ENCODE measurements at places on chromosomes 2 and 18.
A peak's percentile ranks its signal among the peaks of the same experiment; 100 is the strongest.

- no peak for DNase-seq
Observed at GRCh38 chr18:386994-387393, 113.5 kb downstream of the COLEC12 start.

DNA sequence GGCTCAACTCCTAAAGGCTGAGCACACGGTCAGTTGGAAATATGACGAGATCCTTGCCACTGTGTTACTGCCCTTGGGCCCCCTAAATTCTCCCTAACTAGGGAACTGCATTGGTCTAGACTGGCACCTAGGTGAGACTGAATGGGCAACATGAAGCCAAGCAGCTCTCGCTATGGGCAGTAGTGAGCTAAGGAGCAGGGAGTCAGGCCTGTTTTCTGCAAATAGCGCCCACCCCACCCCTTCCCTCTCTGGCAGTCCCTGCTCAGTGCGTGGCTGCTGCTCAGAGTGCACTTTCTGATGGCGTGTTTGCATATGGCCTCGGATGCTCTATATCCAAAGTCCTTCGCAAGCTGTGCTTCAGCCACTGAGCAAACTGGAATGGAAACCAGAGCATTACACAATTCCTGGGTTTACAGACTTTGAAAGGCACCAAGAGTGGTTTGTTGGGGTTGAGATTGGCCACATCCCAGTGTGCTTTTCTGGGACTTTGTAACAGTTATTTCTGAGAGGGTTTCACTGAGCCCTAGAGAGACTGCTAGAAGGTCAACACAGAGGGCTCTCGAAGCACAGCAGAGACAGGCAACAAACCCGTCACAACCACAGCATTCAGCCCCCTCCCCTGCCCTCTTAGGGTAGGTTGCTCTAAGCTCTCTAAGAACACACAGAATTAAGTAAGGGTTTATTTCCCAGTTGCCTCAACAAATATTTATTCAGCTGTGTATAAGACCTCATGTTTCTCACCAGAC, 419.9 kb downstream of the STK39 start:
- DNase-seq: no peak

DNA sequence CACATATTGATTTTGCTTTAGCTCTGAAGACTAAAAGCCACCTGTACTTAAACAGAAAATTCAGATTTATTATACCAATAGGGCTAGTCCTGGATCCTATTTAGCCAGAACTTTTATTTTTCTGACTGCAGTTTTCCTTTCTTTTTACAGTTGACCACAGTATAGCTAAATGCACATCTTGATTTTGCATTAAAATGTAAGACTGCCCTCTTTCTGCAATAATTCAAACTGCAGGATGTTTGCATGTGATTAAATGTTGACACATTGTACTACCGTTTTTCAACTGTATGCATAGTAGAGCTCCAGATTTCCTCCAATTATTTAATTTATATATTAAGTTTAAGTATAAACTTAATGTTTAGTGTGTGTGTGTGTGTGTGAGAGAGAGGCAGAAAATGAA, 1262.9 kb downstream of the SUCLG1 start:
- no peak for DNase-seq

DNA sequence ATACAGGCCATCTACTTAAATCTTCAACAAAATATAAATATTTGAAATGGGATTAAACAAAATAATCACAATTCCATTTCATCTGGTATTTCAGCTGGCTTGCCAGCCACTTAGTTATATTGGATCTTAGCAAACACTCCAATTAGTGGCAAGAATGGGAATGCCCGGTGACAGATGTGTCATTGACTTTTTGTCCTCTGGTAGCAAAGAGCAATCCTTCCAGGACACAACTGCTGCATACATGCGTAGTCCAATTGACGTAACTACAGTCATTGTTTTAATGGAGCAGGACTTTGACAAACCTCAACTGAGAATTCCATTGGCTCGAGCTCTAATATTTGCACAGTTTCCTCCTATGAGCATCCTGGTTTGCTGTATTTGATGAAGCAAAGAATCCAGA, 69.9 kb downstream of the RNF152 start:
- DNase-seq: no peak

DNA sequence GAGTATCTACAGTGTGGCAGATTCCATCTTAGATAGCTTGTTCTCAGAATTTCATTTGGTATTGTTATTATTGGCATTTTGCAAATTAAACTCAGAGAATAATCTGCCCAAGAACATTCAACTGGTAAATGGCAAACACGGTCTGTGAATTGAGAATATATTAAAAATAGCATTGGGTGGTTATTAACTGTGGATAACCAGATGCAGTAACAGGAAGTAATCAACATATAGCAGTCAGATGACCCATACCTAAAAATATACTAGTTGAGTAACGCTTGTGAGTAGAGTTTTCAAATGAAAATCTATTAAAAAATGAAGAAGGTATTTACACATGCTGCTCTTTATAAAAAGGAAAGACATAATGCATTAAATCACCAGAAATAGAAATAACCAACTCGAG, 129.5 kb downstream of the ZNF804A start:
- DNase-seq: no peak

- DNase-seq: no peak
Observed at GRCh38 chr2:164574931-164575330, 46.4 kb downstream of the GRB14 start.

DNA sequence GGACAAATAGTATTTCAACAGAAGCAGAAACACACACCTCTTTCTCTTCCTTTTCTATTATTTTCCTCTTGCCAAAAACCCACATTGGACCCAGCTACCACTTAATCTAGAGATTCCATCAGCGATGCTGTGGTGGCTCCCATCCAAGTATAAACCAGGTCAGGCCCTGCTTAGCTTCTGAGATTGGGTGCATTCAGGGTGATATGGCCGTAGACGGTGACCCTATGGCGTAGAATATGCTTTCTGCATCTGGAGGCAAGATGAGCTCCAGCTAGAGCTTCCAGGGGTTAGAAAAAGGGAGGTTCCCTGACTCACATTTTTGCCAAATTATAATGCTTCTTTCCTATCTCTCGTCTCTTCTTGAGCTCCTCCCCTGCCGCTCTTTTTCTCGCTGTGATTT, 66.5 kb downstream of the TNP1 start:
- no peak for DNase-seq

DNA sequence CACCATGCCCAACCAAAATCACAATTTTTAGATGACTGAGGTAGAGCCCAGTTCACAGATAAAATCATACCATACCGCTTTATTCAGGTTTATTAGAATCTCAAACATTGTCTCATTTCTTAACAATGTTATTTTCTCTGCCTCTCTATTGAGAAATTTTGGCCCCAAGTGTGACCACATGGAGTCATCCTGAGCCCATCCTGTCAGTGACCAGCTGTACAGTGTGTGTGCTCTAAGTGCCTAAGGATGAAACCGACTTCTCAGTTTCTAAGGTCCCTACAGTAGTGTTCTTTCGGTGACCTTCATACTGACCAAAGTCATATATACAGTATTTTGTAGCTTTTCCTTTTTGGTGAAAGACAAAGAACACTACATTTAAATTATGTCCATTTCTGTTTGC, 123.7 kb upstream of the MSTN start:
- DNase-seq: no peak

GRCh38 chr2:113711851-113712250, 44.6 kb downstream of the SLC35F5 start:
- DNase-seq: no peak

GRCh38 chr18:11040823-11041656, 108.3 kb downstream of the PIEZO2 start:
- no peak for DNase-seq

- no peak for DNase-seq
Observed at GRCh38 chr2:239957681-239958472, 67.3 kb downstream of the NDUFA10 start.

DNA sequence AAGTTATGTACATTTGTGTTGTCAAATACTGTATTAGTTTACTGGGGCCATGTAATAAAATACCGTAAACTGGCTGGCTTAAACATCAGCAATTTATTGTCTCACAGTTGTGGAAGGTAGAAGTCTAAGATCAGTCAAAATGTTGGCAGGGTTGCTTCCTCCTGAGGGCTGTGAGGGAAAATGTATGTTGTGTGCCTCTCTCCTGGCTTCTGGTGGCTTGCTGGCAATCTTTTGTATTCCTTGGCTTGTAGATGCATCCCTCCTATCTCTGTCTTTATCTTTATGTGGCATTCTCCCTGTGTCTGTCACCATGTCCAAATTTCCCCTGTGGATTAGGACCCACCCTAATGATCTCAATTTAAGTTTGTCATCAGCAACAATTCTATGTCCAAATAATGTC, 37.0 kb upstream of the SLC30A6 start:
- DNase-seq: no peak

- no peak for DNase-seq
Observed at GRCh38 chr2:121247534-121247933, 37.5 kb downstream of the TFCP2L1 start.

DNA sequence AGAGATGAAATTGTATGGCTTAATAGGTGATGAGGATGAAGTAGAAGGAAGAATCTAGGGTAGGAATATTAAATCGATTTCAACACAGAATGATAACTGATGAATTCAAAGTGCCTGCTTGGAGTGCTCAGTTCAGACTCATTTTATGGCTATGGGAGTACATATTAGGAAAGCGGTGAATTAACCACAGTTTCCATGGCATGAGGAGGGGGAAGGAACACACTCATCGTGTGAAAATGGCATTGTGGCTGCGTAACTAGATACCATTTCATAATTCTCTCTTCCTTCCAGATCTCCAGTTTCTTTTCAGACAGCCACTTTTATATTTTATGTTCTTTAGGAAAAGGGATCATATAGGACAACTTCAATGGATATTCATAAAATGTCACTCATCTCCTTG, 232.3 kb upstream of the KCNJ3 start:
- no peak for DNase-seq

GRCh38 chr2:192969055-192969454, 774.3 kb upstream of the TMEFF2 start:
- DNase-seq: no peak

DNA sequence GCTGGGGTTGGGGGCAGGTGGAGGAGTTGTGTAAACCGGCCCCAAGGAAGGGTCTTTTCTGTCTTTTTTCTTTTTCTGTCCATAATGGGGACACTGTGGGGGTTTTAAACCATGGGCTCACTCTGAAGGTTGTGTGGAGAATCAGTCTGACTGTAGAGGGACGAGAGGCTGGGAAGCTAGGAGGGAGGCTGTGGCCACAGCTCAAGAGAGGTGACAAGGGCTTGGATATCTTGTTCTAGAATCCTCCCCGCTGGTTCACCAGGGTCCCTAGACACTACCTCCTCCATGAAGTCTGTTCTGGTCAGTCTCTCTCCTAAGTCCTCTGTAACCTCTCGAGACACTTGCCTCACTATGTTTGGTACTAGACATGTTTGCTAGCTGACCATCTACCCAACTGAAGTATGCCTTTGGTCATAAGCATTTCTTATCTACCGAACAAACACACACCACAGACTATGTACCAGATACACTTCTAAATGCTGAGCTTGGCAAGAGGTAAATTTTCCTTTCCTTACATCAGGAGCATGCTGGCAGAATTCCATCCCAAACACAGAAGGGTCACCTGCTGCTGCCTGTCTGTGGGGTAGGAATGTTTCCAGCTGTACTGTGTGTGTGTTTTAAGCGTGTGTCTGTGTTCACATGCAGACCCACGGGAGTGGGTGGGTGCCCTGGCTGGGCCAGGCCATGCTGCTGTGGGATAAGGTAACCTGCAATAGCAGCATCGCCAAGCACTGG, 69.6 kb upstream of the MGAT4A start:
- no peak for DNase-seq

- no peak for DNase-seq
Observed at GRCh38 chr2:38966678-38967077, 77.0 kb downstream of the ARHGEF33 start.

DNA sequence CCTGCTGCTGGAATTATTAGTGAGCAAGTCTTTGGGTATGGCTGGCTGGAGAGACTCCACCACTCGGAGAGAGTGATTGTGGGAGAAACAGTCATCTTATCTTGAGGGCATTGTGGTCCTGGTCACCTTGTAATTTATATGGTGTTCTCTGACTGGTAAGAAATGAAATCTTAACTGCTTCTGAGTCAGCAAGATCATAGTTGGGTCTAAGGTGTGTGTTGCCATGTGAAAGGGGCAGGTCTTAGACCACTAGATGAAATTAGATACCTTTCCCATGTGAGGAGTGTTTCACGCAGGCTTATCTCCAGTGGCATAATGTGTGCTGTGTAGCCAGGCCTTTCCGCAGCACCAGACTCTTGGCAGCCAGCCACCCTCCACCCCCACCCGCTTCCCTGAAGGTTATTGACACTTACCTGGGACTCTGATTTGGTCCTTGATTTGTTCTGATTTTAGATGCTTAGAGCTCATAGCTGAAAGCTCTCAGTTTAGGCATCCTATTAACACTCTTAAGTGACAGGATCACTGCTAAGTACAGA, 7.7 kb downstream of the MAPRE3 start:
- DNase-seq: no peak

GRCh38 chr2:88880441-88880953, 189.0 kb downstream of the RPIA start:
- peak; percentile 33 for DNase-seq

GRCh38 chr2:181528441-181528840, 71.3 kb downstream of the ITGA4 start:
- no peak for DNase-seq

- peak; percentile 25 for DNase-seq
Observed at GRCh38 chr18:26656944-26657536, 108.7 kb upstream of the KCTD1 start.

GRCh38 chr2:162490052-162490717, 146.3 kb downstream of the GCA start:
- DNase-seq: no peak

- no peak for DNase-seq
Observed at GRCh38 chr2:6968319-6969100, 51.3 kb downstream of the RNF144A start.

Data from activated T-cell treated with anti-CD3 and anti-CD28 coated beads, Interleukin-2, amount 50 U/mL, for 48 hours (primary cell).